IPS DF 6.9 (cell line): ENCODE measurements at places on chromosomes 16 and 17.

DNA sequence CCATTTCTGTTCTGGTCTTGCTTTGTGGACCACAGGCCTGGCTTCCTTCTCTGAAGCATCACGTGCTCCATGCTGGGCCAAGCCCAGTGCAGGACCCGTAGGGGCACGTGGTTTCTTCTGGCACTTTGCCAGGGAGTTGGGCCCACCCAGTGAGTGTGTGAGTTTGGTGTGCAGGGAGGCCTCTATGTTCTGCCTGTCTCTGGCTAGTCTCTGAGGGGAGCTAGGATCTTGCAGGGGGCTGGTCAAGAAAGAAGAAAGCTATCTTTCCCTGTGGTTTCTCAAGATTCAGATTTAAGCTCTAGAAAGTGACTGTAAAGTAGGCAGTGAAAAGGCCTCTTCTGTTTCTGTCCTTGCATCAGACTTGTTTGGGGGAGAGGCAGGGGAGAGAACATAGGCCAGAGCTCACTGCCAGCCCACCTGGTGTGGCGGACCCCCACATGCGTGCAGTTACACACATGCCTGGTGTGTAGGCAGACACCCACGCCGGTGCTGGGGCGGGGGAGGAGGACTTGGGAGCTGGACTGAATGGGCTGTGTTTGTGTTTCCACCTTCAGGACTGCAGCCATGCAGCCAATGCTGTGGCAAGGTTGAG is 11.8 kb downstream of the LASP1 start:
- DNase-seq = no peak

DNA sequence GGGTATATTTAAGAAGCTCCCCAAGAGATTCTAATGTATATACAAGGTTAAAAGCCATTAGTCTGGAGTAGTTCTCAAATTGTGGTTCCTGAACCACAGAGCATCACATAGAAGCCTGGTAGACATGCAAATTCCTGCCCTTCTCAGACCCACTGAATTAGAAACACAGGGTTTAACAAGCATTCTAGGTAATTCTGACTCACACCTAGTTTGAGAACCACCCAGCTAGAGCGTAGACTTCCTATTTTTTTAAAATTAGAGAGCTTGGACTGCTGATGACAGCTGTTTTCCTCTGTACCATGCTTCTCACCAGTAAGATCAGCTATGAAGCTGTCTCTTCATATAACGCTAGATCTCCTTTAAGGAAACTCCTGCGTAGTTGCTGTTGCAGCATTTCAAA is 50.6 kb downstream of the HS3ST3B1 start:
- DNase-seq = no peak

DNA sequence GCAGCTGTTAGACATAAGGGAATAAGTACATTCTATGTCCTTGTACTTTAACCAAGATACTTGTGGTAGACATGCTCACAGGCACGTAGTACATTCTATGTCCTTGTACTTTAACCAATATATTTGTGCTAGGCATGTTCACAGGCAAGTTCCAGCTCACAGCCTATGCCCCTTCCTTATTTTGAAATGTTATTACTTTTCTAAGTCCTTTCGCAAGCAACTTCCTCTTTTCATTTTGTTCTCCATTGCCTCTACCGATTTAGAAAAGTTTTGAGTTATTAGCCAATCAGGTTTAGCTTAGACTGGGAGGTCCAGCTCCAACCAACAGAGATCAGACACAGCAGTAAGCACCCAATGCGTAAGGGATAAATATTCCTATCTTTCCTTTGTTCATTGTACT is 60.1 kb upstream of the NUDT7 start:
- DNase-seq = no peak

GRCh38 chr17:13749891-13750235 is 148.1 kb upstream of the HS3ST3A1 start:
- DNase-seq = no peak

- DNase-seq = no peak
These were observed 22.9 kb downstream of the ANKRD40 start for GRCh38 chr17:50684612-50685333.

DNA sequence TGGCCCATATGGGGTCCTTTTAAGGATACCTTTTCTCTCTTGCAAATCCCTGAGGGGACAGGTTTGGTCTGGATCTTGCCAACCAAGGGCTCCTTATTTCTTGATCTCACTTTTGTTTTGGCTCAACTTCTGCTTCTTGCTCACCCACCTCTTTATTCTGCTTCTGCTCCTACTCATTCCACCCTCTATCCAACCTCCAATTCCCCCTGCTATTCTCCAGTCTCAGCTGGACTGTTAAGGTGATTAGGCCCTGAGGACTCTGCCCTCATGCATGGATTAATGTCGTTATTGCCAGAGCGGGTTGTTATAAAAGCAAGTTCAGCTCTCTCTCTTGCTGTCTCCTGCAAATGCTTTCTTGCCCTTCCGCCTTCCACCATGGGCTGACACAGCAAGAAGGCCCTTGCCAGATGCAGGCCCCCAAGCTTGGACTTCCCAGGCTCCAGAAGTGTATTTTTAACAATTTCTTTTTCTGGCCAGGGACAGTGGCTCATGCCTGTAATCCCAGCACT is 29.8 kb downstream of the LAT start:
- no peak for DNase-seq

DNA sequence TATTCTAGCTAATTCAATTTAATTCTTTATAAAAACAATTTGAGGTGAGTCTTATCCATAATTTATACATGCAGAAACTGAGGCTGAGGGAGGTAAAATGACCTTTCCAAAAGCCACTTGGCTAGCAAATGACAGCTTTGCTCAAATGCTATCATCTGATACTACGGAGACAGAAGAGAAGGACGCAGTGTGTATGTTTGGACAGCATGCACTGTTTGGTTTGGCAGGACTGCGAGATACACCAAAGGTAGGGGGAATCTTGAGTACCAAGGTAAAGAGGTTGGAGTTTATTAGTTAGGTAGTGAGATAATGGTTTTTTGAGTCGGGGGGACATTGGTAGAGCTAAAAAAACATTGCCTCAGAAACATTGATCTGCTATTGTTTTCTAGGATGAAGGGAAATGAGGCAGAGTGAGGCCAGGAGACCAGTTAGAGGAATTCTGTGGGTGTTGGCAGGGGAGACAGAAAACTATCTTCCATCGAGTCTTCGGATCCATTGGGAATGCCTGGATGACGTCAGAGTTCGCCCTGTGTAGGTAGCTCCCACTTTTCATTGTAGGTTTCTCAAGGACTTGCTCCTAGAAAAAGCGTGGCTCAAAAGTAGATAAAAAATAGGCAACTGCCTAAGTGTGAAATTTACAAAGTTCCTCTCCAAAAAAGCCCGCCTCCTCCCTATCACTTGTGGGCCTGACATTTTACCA is 2.5 kb upstream of the HS3ST4 start:
- no peak for DNase-seq
